ENCODE measurements at places on chromosomes 1 and 21. TPM values are rescaled to one million over a fixed set of nuclear protein-coding genes. Genes with fewer than 3 reads are reported as not detected.

DNA sequence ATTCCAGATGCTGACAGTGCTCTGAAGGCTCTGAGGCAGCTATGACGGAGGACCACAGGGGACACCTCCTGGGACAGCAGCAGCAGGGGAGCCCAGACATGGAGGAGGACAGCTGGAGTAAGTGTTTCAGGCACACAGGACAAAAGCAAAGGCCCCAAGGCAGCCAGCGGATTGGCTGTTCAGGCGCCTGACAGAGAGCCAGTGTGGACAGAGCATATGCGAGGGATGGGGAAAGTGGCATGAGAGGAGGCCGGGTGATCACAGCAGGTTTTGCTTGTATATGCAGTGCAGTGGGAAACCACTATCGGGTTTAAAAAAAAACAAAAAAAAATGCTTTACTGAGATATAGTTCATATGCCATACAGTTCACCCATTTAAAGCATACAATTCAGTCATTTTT lies 19.1 kb downstream of the CHRNB2 start:
- peaks cover 18% of the 10 kb centered on the region for H3K4me1 ChIP-seq
- H3K27ac ChIP-seq, result no peak overlapping the region
- H3K36me3 ChIP-seq, result peaks cover 10% of the 10 kb centered on the region
- no peak for DNase-seq

Gene PRDM16
- 0.22 TPM for total RNA-seq

- H3K4me1 ChIP-seq, result no peaks in the 10 kb centered on the region
- no peaks in the 10 kb centered on the region for H3K36me3 ChIP-seq
- no peak for DNase-seq
- H3K27ac ChIP-seq, result no peak overlapping the region
Observed at GRCh38 chr1:208475951-208476845, 232.0 kb upstream of the PLXNA2 start.

DNA sequence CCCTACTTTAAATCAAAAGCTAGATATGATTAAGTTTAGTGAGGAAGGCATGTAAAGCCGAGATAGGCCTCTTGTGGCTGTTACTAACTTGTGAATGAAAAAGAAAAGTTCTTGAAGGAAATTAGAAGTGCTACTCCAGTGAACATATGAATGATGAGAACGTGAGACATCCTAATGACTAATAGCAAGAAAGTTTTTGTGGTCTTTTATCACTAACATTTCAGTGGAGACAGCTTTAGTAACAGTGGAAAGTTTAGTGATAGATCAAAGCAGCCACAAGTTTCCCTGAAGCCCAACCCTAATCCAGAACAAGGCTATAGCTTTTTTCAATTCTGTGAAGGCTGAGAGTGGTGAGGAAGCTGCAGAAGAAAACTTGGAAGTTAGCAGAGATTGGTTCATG lies 73.6 kb upstream of the LRRC8B start:
- peaks cover under 1% of the 10 kb centered on the region for H3K27me3 ChIP-seq
- DNase-seq, result no peak
- H3K4me1 ChIP-seq, result no peaks in the 10 kb centered on the region
- H3K36me3 ChIP-seq, result no peaks in the 10 kb centered on the region
- H3K27ac ChIP-seq, result no peak overlapping the region
- H3K4me3 ChIP-seq, result no peak overlapping the region

Gene PCBP3
- total RNA-seq, result 2.3 TPM

Gene ADGRL4
- not detected for total RNA-seq

DNA sequence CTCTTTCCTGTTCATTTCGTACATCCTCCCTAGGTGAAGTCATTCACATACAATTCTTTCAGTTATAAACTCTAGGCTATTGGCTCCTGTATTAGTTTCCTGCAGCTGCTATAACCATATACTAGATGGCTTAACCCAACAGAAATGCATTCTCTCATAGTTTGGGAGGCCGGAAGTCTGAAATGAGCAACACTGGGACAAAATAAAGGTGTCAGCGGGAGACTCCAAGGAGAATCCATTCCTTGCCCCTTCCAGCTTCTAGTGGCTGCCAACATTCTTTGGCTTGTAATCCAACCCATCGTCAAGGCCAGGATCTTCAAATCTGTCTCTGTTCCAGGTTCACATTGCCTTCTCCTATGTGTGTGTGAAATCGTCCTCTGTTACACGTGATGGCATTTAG lies 71.3 kb downstream of the TOR3A start:
- no peak overlapping the region for H3K27ac ChIP-seq
- no peak overlapping the region for H3K4me3 ChIP-seq
- no peaks in the 10 kb centered on the region for H3K27me3 ChIP-seq
- peaks cover 12% of the 10 kb centered on the region for H3K4me1 ChIP-seq
- H3K36me3 ChIP-seq, result peaks cover 2% of the 10 kb centered on the region
- DNase-seq, result no peak

GRCh38 chr1:226702957-226703831 lies 35.9 kb downstream of the ITPKB start:
- peaks cover 49% of the 10 kb centered on the region for H3K4me1 ChIP-seq
- H3K27ac ChIP-seq, result peak overlapping the region; percentile 96
- peak overlapping the region; percentile 80 for H3K4me3 ChIP-seq
- H3K36me3 ChIP-seq, result peaks cover 5% of the 10 kb centered on the region
- H3K27me3 ChIP-seq, result no peaks in the 10 kb centered on the region

- no peak overlapping the region for H3K27ac ChIP-seq
- DNase-seq, result no peak
- no peak overlapping the region for H3K4me3 ChIP-seq
- no peaks in the 10 kb centered on the region for H3K36me3 ChIP-seq
Observed at GRCh38 chr1:29136391-29136915, 12.8 kb upstream of the TMEM200B start.

GRCh38 chr1:54846301-54846700 lies 40.7 kb downstream of the DHCR24 start:
- H3K27me3 ChIP-seq, result no peaks in the 10 kb centered on the region
- no peak overlapping the region for H3K27ac ChIP-seq
- no peaks in the 10 kb centered on the region for H3K36me3 ChIP-seq
- no peaks in the 10 kb centered on the region for H3K4me1 ChIP-seq
- no peak for DNase-seq

Gene HAO2
- not detected for total RNA-seq

All from B cell (primary cell).